ENCODE measurements at places on chromosomes 3 and 15. TPM values are rescaled to one million over a fixed set of nuclear protein-coding genes. Genes with fewer than 3 reads are reported as not detected.

The RETNLB gene
- not detected for total RNA-seq

The MST1R gene
- 1.7 TPM for total RNA-seq

The ITGA11 gene
- 1.3 TPM for total RNA-seq

The SCN5A gene
- 5.5 TPM for total RNA-seq

The LEKR1 gene
- not detected for total RNA-seq

The RHOV gene
- total RNA-seq, result 0.05 TPM

The SMCO1 gene
- total RNA-seq, result not detected

The C3orf62 gene
- total RNA-seq, result 0.80 TPM

The PIF1 gene
- 15.1 TPM for total RNA-seq

The GJD2 gene
- not detected for total RNA-seq

The ECE2 gene
- total RNA-seq, result not detected

The RLBP1 gene
- not detected for total RNA-seq

The ITGB5 gene
- 190 TPM for total RNA-seq

The GOLGA6B gene
- not detected for total RNA-seq

The SKOR1 gene
- not detected for total RNA-seq

The NUP210 gene
- total RNA-seq, result 0.33 TPM

The C2CD4A gene
- total RNA-seq, result not detected

Measured in mammary microvascular endothelial cell (primary cell).